ENCODE measurements at places on chromosomes 13 and 19. TPM values are rescaled to one million over a fixed set of nuclear protein-coding genes. Genes with fewer than 3 reads are reported as not detected.

URAD gene
- not detected for total RNA-seq

CD209 gene
- total RNA-seq = not detected

LILRB5 gene
- total RNA-seq = not detected

PTGER1 gene
- 0.31 TPM for total RNA-seq

OR1I1 gene
- total RNA-seq = not detected

ZNF208 gene
- total RNA-seq = 1.7 TPM

CCDC169 gene
- 3.1 TPM for total RNA-seq

NCAN gene
- 0.05 TPM for total RNA-seq

USHBP1 gene
- total RNA-seq = 54.2 TPM

LPAR2 gene
- total RNA-seq = 35.5 TPM

LRRC63 gene
- not detected for total RNA-seq

PINLYP gene
- 3.4 TPM for total RNA-seq

ZNF136 gene
- 12.4 TPM for total RNA-seq

ZNF582 gene
- 3.5 TPM for total RNA-seq

IZUMO2 gene
- total RNA-seq = not detected

AMH gene
- 5.6 TPM for total RNA-seq

HCST gene
- 0.95 TPM for total RNA-seq

KCNJ14 gene
- total RNA-seq = 0.95 TPM

HSPB6 gene
- total RNA-seq = not detected

HRC gene
- 0.72 TPM for total RNA-seq

CDC42EP5 gene
- 21.4 TPM for total RNA-seq

PDE4C gene
- total RNA-seq = 0.85 TPM

IL12RB1 gene
- total RNA-seq = not detected

RFPL4AL1 gene
- total RNA-seq = not detected

RNF225 gene
- not detected for total RNA-seq

MBNL2 gene
- 137 TPM for total RNA-seq

RGS9BP gene
- not detected for total RNA-seq

TLE6 gene
- 0.59 TPM for total RNA-seq

PSPN gene
- total RNA-seq = 4.6 TPM

CACNG8 gene
- total RNA-seq = 12.9 TPM

KLF12 gene
- 26.9 TPM for total RNA-seq

PALM gene
- 42.0 TPM for total RNA-seq

CDC37 gene
- total RNA-seq = 386 TPM

NXNL1 gene
- total RNA-seq = not detected
